Vagina (tissue), 2 donors: ENCODE measurements at places on chromosomes 2 and 18. TPM values are rescaled to one million over a fixed set of nuclear protein-coding genes. Genes with fewer than 3 reads are reported as not detected.
A peak's percentile ranks its signal among the peaks of the same experiment; 100 is the strongest.

- DNase-seq, result no peak
Observed at GRCh38 chr18:8609659-8610458, 622 bp downstream of the RAB12 start.

GRCh38 chr2:110105608-110106467 is 9.8 kb downstream of the MALL start:
- peak; percentile 96 for DNase-seq

DNA sequence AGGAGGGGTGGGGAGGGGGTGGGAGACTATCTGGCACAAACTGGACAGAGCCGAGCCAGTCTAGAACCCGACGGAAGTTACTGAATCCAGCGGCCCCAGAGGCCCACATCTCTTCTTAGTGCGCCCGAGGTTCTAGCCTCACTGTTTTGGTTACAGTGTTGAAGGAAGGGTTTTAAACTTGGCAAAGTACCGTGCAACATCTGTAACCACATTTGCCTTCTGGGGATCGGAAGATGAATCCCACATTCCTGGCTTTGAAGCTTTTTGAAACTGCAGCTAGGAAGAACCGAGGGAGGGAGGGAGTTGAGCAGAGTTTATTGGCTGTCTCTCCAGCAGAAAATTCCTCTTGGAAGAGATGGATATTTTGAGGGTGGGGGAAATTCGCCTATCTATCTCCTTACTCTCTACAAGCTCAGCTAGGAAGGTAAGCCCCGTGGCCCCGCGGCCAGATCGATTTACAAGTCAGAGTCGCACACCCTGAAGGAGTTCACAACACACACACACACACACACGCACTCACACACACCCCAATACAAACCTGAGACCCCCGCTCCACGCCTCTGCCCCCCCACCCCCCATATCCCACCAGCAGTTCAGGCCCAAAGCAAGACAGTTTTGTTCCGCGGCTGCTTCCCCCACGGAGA is 1.0 kb downstream of the ACVR1 start:
- DNase-seq, result no peak

- no peak for DNase-seq
Observed at GRCh38 chr2:151337643-151338042, 19.7 kb upstream of the TNFAIP6 start.

DNA sequence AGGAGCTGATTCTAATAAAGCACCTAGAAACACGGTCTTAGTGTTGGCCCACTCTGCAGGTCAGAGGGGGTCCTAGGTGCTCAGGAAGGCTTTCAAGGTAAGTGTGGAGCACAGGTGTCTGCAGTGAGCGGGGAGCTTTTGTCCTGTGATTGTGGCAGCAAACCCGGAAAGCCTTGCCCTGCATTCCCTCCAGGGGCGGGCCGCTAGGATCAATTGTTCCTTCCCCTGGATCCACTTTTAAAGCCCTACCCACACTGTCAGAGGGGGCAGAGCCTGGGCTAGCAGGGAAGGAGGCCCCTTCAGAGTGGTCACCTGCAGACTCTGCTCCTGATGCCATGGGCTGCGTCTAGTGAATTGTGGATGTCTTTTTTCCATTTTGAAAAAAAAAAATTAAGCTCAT is 176.0 kb downstream of the CTIF start:
- no peak for DNase-seq

- peak; percentile 55 for DNase-seq
Observed at GRCh38 chr18:11660691-11661090, 28.4 kb upstream of the GNAL start.

DNA sequence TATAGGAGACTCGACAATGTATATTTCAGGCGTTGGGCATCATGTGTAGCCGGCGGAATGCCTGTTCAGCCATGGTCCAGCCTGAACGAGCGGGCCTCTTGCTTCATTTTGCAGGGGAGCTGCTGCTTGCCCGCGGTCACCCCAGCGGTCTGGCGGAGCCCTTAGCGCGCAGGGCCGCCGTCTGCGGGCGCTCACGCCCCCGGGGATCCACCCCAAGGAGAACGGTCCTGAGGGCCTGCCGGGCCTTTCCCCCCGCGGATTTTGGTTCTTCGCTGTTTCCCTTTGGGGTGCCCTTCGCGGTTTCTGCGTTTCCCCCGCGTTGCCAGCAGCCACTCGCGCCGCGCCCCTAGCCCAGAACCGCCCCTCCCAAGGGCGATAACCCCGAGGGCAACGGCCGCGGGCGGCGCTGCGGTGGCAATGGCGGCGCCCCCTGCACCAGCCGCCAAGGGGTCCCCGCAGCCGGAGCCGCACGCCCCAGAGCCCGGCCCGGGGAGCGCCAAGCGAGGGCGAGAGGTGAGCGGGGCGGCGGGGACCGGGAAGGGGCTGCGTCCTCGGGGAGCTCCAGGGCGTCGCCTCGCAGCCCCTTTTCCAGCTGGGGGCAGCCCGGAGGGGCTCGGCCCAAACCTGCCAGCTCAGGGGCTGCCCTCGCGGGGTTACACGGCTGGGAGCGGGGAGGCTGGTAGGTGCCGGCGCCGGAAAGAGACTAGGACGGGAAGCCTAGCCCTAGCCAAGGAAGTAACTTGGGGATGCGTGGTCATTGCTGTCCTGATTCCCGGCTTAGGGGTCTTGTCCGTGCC is at the start of gene MFSD2B:
Gene MFSD2B (plus strand): TSS at position 406 of the 797 bp plus-strand sequence. CDS start 12 bp downstream, at position 418.
- DNase-seq, result no peak

GRCh38 chr2:47031909-47032668 is 116.5 kb upstream of the MCFD2 start:
- no peak for DNase-seq

- no peak for DNase-seq
Observed at GRCh38 chr2:235964787-235965390, 203.3 kb downstream of the GBX2 start.

DNA sequence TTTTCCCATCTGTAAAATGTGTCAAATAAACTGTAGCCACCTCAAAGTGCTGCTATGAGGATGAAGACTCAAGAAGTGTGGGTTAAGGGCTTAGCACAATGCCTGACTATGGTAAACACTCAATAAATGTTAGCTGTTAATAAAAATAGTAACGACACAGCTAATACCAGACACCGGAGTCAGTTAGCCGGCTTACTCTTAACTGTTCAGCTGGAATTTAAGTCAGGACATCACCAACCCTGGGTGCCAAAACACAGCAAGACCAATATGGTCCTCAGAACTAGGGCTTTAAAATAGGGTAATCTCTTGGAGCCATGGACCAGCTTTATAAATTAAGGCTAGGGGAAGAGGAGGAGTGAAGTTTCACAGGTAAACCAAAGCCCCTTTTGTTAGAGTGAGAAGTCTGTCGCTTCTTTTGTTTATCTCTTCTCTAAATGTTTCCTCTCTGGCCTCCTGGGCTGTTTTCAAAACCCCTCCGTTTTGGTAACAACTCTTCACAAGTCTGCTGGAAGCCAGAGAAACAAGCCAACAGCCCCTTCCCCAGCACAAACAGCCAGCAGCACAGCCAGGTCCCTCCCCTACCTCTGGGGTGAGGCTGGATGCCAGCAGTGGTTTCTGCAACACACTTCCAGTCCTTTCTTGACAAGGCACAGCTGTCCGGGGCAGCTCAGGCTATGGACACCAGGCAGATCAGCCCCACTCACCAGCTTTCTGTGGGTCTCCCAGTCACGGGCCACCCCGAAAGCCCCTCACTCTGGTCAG is 13.8 kb upstream of the FZD7 start:
- DNase-seq, result no peak

- no peak for DNase-seq
Observed at GRCh38 chr18:7585276-7585670, 18.2 kb downstream of the PTPRM start.

DNA sequence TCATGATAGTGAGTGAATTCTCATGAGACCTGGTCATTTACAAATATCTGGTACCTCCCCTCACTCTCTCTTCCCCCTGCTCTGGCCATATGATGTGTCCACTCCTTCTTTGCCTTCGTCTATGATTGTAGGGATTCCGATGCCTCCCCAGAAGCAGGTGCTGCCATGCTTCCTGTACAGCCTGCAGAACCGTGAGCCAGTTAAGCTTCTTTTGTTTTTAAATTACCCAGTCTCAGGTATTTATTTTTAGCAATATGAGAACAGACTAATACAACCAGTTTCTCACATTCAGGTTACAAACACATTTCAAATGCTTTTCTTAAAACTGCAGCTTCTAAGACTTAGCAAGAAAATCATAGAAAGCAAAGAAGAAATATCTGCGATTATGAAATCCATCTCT is 321.2 kb upstream of the CDH7 start:
- DNase-seq, result no peak

- no peak for DNase-seq
Observed at GRCh38 chr2:39300044-39300978, 56.5 kb upstream of the CDKL4 start.

- no peak for DNase-seq
Observed at GRCh38 chr2:205176546-205176945, 505.8 kb upstream of the NRP2 start.

DNA sequence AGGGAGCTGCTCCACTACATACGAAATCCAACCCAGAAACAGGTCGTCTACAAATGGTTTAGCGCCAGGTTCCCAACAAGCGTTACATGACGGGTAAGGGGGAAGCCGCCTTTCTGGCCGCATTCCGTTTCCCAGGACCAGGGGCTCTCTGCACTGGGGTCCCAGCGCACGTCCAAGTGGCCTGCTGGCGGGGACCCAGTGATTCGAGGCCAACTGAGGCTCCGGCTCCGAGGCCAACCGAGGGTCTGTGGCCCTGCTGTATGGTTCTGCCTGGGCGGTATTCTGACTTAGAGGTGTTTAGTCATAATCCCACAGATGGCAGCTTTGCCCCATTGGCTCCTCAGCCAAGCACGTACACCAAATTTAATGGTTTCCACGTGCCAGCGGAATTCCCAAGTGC is 127.2 kb downstream of the PKP4 start:
- no peak for DNase-seq

DNA sequence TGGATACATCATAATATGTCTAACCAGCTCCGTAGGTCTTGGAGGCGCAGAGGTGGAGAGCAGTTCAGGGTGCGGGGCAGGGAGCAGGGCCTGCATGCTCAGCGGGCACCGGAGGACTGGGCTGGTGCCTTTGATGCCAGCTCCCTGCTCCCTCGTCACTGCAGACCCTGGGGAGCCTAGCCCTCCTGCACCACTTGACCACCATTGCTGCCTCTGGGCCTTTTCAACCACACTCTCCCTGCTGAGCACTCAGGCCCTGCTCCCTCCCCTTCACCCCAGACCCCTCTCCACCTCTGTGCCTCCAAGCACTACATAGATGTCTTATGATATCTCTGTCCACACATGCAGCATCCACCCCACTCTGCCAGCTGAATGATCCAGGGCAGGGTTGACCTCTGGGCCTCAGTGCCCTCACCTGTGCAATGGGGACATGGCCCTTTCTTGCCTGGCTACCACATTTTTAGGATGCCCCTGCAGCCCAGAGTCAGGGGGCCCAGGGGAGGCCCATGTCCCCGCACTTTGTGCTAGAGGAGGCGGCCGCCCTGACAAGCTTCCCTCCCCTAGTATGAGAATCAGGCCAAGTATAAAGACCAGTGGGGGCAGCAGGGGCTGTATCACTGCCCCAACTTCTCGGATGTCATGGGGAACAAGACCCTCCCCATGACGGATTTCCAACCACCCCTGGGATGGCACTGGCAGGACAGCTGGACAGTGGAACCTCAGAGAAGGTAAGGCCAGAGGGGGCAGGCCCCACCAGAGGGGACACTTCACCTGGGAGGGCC is 46.3 kb downstream of the FER1L5 start:
- no peak for DNase-seq

- DNase-seq, result no peak
Observed at GRCh38 chr2:116737951-116738350, 1076.5 kb upstream of the DDX18 start.

GRCh38 chr2:30503695-30504052 is 56.6 kb downstream of the LCLAT1 start:
- no peak for DNase-seq

GRCh38 chr2:206936843-206937230 is 2.5 kb upstream of the CPO start:
- no peak for DNase-seq

DNA sequence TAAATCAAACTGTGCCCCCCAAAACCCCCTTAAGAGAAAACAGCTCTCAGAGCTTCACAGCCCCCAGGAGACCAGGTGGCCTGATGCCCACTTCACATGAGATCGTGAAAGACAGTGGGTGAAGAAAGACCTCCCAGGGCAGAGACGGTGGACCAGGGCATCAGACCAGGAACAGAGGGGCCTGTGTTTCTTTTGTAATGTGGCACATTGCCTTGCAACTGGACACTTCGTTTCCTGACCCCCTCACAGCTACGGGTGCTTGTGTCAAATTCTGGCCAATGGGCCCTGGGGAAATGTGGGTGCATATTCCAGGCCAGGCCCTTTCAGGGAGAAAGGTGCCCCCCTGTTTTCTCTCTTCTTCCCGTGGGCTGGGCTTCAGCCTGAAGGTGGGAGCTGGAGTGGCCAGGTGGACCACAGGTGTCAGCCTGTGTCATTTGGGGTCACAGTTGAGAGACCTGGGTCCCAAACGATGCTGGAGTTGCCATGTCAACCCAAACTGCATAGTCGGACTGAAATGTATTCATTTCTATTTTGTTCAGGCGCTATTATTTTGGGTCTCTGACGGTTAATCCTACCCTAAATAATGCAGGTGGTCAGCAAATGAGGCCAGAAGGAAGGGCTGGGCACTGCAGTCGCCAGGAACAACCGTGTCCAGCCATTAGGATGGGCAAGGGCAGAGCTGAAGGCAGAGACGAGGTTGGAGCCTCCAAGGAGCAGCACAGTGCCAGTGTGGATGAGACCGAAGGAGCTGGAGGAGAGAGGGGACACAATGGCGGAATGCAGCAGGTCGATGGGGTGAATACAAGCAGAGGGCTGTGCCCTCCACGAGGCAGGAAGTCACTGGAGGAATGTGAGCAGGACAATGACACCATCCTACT is 338.2 kb downstream of the EIPR1 start:
- DNase-seq, result peak; percentile 74

- no peak for DNase-seq
Observed at GRCh38 chr18:37634516-37634915, 68.9 kb upstream of the CELF4 start.

GRCh38 chr2:178858896-178859625 is 51.8 kb upstream of the TTN start:
- DNase-seq, result no peak

HOXD13 gene
- total RNA-seq, result 15.7 TPM

CD8B gene
- total RNA-seq, result 10.6 TPM

CPS1 gene
- total RNA-seq, result 8.8 TPM

RAD51AP2 gene
- 0.25 TPM for total RNA-seq

AQP4 gene
- 0.49 TPM for total RNA-seq

STK16 gene
- 12.8 TPM for total RNA-seq

TRAPPC8 gene
- 33.1 TPM for total RNA-seq

KCNIP3 gene
- total RNA-seq, result 27.5 TPM

ANKRD62 gene
- total RNA-seq, result 1.2 TPM

ELAC1 gene
- 15.5 TPM for total RNA-seq
